ENCODE measurements at places on chromosomes 4 and X.

DNA sequence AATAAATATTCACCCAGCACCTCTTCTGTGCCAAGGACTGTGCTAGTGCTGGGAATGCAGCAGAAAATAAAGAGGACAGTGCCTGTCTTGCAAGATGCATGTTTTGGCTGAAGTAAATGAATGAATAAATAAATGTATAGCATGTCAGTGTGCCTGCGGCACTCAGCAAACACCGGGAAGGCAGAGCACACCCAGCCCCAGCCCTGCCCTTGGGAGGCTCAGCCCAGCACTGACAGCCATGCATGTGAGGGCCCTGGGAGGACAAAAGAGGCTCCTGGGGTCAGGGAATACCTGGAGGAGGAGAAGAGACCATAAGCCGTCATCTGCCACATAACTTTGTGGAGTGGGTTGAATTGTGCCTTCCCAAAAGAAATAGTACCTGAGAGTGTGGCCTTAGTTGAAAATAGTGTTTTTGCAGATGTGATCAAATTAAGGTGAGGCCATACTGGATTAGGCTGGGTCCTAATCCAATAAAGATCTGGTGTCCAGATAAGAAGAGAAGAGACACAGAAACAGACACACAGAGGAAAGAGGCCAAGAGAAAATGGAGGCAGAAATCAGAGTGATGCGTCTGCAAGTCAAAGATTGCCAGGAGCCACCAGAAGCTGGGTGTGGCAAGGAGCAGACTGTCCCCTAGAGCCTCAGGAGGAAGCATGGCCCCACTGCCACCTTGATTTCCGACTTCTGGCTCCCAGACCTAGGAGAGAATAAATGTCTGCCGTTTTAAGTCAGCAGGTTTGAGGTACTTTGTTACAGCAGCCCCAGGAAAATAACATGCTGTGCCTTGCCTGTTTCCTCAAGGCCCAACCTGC lies 16.3 kb downstream of the C4orf50 start:
- no peak for DNase-seq

GRCh38 chr4:150679018-150679764 lies 97.2 kb downstream of the MAB21L2 start:
- DNase-seq = no peak

GRCh38 chrX:20294957-20295356 lies 28.2 kb upstream of the RPS6KA3 start:
- no peak for DNase-seq

GRCh38 chr4:35494955-35495354 lies 749.4 kb downstream of the ARAP2 start:
- DNase-seq = no peak

- DNase-seq = no peak
Observed at GRCh38 chr4:98771959-98772632, 113.7 kb upstream of the TSPAN5 start.

DNA sequence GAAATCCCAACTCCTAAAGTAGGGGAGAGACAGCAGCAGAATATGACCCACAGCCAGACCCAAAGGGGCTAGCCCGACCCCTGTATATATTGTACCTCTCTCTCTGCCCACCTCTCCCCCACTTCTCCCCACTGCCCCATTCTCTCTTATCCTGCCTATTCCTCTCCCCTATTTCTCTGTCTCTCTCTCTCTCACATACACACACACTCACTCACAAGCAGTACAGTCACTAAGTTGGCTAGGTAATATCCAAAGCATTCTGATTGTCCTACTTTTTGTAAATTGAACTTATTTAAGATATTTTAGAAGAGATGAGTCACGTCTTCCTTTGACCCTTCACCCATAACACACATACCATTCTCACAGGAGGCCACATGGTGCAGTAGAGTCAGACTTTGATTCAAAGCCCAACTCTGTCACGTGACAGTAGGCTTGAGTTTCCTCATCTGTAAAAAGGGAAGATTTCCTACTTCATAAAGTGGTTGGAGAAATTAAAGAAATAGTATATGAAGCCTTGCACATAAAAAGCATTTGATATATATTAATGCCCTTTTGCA lies 29.5 kb downstream of the SRPX2 start:
- no peak for DNase-seq

- peak; percentile 3 for DNase-seq
Observed at GRCh38 chr4:17347445-17347844, 164.4 kb downstream of the QDPR start.

DNA sequence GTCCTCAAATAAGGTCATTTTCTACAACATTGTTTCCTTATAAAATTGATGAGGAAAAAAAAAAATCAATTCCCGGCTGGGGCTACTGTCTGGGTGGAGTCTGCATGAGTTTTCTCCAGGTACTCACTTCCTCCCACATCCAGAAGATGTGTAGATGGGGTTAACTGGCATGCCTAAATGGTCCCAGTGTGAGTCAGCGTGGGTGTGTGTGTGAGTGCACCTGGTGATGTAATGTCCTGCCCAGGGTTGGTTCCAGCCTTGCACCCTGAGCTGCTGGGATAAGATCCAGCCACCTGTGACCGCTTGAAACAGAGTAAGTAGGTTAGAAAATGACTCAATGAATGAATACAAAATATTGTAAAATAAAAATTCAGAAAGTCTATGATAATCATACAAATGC lies 11.1 kb downstream of the USP26 start:
- no peak for DNase-seq

DNA sequence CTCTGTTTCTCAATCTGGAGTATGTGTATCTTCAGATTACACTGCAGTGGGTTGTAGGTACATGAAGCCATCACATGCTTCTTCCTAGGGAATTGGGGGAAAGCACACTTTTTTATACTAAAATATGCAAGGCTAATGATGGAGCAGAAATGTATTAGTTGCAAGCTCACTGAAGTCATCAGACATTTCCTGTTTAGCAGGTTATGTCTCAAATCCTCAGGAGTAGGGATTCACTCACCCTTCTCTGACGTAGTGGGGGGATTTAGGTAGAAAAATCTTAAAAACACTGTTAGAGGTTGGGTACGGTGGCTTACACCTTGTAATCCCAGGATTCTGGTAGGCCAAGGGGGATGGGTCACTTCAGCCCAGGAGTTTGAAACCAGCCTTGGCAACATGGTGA lies 128.4 kb upstream of the GPC4 start:
- DNase-seq = no peak

DNA sequence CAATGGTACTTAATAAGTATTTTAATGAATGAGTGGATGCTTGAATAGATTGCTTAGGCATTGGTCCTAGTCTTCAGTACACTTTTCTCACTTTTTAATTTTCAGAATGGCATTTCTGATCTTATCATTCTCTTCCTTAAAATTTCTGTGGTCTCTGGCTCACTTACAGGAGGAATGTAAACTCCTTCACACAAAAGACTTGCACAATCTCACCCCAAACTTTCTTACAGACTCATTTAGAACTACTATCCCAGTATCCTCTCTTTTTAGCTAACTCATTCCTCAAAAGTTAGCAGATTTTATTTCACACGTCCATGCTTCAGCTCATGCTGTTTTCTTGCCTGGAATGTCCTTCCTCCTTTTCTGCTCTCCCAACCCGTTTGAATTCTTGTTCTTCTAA lies 350.1 kb downstream of the GRXCR1 start:
- DNase-seq = no peak

- DNase-seq = no peak
Observed at GRCh38 chr4:127446427-127446885, 186.3 kb upstream of the INTU start.

DNA sequence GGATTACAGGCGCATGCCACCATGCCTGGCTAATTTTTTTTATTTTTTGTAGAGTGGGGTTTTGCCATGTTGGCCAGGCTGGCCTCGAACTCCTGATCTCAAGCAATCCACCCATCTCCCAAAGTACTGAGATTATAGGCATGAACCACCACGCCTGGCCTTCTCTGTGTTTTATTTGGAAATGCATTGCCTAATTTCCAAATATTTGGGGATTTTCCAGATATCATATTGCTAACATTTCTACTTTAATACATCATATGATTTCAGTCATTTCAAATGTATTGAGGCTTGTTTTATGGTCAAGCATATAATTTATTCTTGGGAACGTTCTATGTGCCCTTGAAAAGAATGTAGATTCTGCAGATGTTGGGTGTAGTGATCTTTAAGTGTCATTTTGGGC lies 38.8 kb downstream of the FGF2 start:
- no peak for DNase-seq

DNA sequence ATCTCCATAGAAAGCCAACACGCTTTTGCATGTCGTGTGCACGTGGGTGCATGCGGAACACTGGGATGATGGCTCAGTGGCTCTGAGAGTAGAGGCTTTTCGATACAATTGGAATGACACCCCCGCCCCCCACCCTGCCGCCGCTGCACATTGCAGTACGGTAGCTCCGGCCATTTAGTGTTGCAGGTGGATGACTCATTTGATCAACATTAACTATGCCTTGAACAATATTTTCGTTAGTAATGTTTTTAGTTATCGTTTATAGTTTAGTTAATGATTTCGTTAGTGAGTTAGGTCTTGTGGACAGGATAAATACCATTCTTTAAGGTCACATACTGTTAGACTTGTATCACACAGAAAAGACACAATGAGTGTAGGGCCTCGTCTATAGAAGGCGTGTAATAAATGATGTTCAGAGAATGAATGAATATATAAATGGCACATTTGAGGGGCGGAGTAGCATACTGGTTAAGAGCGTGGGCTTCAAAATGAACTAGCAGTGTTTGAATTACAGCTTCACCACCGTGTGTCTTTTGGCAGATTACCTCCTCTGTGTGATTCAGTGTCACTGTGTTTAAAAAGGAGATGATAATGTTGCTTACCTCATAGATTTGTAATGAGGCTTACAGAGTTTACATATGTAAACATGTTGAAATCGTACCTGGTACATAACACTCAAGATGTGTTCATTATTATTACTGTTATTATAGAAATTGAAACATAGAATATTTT lies 67.2 kb upstream of the TENM3 start:
- DNase-seq = no peak

Measured in CD4-positive, alpha-beta T cell (primary cell).